HuH-7.5 (cell line): ENCODE measurements at places on chromosomes 6 and 20.

GRCh38 chr6:45786355-45786781 lies 229.3 kb downstream of the CLIC5 start:
- no peak for DNase-seq

- no peak for DNase-seq
These were observed 27.8 kb upstream of the TMEM14A start for GRCh38 chr6:52643158-52643557.

DNA sequence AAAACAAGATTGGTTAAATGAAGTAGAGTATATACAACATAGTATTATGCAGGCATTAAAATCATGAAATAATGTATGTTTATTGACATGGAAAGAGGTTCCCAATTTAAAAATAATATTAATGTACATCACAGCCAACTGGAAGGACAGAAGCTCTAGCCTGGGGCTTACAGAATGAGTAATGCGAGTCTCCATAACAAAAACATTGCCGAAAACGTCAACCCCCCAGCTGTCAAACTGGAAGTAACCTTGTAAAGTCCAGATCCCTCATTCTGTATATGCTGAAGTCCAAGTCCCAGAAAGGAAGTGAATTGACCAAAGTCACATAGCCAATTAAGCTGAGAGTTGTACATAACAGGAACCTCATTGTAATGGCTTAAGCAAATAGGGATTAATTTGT lies 128.7 kb upstream of the ECI2 start:
- DNase-seq, result no peak

DNA sequence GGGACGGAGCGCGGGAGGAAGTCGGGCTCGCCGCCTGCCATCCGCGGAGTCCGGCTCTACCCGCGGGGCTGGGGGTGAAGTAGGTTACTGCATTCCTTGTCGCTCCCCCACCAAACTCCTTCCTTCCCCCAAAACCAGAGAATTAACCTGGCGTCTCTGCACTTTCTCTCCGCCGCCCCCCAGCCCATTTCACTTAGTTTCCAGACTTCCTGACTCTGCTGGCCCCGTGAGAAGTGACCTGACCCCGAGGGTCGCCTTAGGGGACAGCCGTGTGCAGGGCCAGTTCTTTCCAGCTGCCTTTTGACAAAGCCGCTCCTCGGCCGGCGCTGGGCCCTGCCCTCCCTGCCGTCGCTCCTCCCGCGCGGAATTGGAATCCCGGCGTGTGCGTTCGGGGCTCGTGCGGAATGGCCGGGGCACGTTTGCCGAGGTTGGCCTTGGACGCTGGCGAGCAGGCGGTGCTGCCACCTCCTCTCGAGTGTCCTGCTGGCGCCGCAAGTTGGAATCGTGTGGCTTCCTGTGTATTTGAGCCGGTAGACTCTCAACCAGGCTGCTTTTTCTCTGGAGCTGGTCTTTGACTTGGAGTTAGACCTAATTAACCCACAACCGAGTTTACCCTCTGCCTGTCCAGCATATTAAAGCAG lies 650 bp downstream of the DCBLD1 start:
- peak; percentile 53 for DNase-seq

DNA sequence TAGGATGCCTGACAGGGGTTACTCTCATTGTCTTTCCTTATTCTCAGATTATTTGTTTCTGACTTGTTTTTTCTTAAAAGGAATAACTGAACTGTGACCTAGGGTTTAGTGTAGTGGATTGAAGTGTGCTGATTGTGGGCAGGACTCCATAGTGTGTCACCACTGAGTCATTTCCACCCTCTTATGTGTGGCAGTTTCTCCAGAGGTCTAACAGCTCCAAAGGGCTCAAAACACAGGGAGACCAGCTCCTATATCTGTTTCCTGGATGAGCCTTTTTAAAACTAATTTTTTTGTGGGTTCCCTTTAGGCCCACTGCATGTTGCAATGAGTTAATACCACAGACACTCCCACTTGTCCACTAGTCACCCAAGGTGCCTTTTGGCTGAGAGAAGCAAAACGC lies 951.1 kb upstream of the ADGRB3 start:
- DNase-seq, result no peak

DNA sequence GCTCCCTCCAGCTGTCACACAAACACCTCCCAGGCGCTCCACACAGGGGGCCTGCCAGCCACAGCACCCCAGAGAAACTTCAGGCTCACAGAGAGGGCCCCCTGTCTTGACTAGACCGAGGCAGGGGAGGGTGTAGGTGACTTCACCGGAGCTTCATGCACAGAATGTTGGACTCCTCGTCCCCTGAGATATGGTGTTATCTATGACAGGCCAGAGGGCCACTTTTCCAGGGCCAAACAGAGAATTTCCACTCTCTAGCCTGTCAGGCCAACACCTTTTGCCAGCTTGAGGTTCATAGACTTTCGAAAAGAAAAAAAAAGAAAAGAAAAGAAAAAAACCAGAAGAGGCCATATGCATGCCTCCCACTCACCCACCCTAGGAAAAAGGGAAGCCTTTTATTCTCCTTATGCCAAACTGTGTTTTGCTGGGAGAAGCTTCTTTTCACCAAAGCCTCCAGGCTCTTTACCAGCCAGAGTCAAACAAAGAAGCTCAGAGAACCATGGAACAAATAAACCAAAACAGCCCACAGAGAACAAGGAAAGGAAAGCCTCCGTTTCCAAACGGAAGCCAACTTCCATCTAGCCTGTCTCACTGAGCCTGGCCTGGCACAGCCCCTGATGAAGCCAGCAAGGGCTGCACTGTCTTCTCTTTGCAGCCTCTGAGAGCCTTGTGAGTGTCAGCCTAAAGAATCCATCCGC lies 313.2 kb upstream of the JARID2 start:
- DNase-seq, result no peak

GRCh38 chr20:5463007-5463686 lies 146.4 kb upstream of the PROKR2 start:
- no peak for DNase-seq

- no peak for DNase-seq
These were observed 35.5 kb upstream of the FOXC1 start for GRCh38 chr6:1574083-1574761.
